ENCODE measurements at places on chromosomes 11 and 22.
A peak's percentile ranks its signal among the peaks of the same experiment; 100 is the strongest.

DNA sequence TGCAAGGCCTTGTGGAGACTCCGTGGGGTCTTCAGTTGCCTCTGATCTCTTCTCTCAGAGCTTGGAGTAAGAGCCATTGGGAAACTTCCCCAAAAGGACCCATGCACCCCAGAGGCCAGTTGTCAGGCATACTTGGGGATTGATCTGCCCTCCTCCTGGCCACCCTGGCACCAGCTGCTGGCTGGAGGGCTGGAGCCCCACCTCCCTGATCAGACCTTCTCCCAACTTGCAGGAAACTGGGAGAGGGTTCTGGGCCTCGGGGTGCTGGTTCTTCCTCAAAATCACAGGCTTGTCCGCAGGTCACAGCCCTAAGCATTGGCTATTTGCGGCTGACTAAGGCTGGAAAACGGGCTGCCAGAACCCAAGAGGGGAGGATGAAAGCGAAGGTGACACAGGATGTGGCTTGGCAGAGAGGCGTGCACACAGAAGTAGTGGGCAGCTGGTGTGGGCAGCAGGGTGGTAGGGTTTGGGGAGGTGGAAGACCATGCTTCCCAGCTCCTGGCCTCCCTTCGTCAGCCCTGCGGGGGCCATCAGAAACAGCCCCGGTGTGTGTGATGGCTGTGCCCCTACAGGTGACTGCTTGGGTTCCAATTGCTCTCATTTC is 1.3 kb upstream of the DGKZ start:
- DNase-seq = peak; percentile 77

- no peak for DNase-seq
Measured at GRCh38 chr11:1131033-1131911, 26.5 kb upstream of the MUC5AC start.

- no peak for DNase-seq
Measured at GRCh38 chr11:113581713-113582112, 106.5 kb upstream of the DRD2 start.

DNA sequence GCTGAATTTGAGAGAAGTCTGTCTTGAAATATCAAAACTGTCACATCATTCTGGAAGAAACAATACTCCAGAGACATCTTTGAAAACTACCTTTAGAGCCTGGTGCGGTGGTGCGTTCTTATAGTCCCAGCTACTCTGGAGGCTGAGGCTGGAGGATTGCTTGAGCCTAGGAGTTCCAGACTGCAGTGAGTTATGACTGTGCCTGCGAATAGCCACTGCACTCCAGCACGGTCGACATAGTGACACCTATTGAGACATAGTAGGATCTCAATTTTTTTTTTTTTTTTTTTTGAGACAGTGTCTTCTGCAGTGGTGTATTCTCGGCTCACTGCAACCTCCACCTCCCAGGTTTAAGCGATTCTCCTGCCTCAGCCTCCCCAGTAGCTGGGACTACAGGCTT is 11.5 kb upstream of the AIFM3 start:
- no peak for DNase-seq

DNA sequence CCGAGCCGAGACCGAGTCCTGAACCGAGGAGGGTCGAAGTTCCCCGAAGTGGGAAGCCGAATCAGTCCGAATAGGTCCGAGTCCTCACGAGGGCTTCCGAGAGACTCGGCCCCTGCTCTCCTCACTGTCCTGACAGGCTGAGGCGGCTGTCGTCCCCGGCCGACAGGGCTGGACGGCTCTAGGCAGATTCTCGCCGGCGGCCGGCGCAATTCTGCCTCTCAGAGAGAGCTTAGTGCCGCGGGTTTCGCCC is 191 bp upstream of the DEAF1 start:
- no peak for DNase-seq

GRCh38 chr11:93389737-93390136 is 59.2 kb downstream of the DEUP1 start:
- DNase-seq = no peak

GRCh38 chr11:112877581-112877980 is 83.6 kb upstream of the NCAM1 start:
- DNase-seq = no peak

DNA sequence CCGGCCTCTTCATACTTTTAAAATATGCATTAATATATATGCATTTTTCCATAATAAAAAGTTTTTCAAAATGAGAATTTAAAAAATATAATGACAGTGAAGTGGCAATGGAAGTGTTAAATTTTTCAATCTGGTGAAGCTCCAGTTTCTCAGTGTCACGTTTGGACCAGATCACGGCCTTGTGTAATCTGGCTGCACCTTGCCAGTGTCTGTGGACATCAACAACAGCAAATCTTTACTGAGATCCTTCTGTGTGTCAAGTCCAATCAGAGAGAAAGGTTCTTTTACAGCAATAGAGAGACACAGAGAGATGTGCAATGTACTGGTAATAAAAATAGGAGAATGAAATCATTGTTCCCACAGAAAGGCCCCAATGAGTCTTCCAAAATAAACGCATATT is 49.8 kb upstream of the PAK1 start:
- DNase-seq = no peak

DNA sequence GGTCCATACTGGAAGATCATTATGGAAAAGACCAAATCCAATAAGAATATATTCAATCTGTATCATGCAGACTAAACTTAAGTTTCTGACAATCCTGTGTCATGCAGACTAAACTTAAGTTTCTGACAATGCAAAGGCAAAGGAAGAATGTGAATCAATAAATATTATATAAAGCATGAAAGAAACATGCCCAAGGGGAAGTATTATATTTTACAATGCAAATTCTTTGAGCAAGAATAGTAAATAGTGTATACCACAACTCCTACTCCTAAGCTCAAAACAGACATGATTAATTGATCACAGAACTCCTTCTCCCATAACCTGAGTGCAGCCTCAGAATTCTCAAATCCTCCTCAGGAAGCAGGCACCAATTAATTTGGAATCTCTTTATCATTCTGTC is 71.3 kb upstream of the BDNF start:
- no peak for DNase-seq

DNA sequence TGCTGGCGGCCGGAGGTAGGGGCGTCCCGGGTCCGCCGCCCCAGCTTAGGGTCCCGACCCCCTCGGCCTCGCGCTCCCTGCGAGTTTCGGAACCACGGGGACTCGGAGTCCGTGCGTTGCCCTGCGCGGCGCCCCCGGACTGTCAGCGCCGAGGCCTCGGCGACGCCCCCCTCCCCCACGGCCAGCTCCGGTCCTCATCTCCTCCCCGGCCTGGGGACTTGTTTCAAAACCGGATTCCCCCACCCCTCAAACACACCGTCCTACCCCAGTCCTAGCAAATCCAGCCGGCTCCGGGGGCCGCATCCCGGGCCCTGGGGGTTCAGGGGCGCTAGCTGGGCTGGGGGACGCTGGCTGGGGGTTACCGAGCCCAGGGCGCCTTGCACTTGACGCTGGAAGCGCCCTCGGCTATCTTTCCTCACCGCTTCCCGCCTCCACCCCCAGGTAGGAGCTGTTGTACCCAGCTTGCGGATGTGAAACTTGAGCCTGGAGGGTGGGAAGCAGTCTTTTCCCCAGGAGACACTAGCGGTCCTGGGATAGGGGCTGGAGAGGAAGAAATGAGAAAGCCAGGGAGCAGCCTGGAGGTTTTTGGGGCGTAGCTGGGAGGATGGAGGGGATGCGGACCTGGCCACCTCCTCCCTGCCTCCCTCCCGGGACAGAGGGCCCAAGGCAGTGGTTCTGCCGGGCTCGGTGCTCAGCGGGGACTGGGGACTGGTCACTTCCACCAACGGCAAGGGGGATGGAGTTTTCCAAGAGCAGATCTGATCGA is 550 bp downstream of the FBLN1 start:
- no peak for DNase-seq

DNA sequence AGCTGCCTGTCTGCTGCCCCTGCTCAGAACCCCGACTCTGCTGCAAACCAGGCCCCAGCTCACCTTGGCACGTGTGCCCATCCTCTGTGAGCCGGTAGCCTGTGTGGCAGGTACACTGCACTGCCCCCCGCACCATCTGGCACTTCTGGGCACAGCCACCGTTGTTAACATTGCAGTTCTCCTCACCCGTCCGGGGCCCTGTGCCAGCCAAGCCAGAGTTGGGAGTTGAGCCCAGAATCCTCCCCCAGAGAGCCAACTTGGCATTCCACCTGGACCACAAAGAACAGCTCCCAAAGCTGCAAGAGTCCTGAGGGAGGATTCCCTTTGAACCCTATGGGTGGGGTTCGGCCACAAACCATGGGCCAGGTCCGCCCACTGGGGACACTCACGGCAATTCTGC is 22.5 kb downstream of the LRP4 start:
- DNase-seq = no peak

- DNase-seq = no peak
Measured at GRCh38 chr11:71423181-71423790, 24.9 kb downstream of the DHCR7 start.

Measured in activated effector memory CD4-positive, alpha-beta T cell treated with anti-CD3 and anti-CD28 coated beads, Interleukin-2, amount 50 U/mL, for 16 hours (primary cell).